ENCODE measurements at places on chromosomes 1 and 21.

DNA sequence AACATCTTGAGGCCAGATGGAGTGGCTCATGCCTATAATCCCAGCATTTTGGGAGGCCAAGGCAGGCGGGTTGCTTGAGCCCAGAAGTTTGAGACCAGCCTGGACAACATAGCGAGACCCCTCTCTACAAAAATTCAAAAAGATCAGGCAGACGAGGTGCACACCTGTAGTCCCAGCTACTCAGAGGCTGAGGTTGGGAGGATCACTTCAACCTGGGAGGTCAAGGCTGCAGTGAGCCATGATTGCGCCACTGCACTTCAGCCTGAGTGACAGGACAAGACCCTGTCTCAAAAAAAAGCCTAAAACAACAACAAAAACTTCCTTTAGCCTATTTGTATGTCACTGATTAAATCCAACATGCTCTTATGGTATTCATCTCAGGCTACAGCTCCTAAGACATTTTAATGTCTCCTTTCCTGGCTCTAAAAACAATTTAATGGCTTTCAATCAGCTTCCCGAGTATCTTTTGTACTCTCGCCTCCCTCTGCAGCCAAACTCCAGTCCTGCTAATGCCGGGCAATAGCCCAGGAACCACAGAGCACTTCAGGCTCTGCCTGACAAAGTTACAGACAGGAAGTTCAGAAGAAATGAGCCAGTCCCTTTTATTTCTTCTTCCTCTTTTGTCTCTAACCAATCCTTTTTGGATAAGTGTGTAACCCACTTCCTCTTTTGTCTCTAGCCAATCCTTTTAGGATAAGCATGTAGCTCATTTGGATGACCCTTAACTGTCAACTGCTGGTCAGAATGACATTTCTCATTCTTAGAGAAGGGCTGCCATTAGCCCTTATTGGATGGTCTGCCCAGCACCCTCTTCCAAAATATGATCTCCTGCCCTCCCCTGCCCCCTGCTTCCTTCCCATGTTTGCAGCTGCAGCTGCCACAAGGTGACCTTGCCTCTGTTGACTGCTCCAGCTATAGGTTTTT lies 6.6 kb upstream of the DOP1B start:
- DNase-seq, result no peak

DNA sequence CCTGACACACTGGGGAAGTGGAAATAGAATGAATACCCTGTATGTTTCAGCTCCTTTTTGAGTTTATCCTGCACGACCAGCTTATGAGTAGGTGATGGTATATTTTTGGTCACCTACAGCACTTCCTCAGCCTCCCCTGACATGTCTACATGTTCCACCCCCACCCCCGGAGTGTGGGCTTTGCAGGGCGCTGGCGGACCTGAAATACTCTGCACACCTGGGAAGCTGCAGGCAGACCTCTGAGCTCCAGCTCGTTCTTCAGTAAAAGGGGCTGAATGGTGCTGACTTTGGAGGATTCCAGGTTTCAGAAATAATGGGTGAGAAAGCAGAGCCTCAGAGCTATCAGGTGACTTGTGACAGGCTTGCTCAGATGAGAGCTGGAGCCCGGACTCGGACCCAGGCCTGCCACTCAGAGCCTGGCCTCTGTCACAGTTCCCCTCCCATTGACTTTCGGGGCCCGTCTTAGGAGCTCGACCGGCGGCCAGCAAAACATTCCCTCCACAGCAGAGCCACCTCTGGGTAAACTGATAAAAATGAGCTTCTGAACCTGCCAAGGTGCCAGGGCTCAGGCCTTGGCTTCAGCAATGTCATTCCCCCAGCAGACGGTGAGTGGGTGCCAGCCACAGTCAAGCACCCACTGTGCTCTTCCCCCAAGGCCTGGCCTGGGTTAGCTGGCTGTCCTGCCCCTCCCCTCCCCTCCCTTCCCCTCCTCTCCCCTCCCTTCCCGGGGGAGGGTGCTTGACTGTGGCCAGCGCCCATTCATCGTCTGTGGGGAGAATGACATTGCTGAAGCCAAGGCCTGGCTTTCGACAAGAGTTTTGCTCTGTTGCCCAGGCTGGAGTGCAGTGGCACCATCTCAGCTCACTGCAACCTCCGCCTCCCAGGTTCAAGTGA lies 30.1 kb downstream of the DOP1B start:
- no peak for DNase-seq

DNA sequence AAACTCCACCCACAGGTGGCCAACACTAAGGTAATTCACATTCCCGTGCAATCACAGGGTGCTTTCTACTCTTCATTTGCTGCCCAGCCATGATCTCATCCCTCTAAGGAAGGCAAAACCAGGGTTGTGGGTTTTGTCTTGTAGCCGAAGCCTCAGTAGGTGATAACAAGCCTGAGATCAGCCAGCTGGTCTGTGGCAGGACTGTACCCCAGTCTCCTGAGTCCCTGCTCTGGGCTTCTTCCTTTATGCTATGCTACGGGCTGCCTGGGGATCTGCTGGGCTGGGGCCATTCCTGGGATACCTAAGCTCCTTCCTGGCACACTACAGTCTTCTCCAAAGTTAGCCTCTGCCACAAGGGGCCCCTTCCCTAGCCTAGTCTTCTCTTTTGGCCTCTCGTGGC lies 9.8 kb downstream of the PPFIA4 start:
- no peak for DNase-seq

DNA sequence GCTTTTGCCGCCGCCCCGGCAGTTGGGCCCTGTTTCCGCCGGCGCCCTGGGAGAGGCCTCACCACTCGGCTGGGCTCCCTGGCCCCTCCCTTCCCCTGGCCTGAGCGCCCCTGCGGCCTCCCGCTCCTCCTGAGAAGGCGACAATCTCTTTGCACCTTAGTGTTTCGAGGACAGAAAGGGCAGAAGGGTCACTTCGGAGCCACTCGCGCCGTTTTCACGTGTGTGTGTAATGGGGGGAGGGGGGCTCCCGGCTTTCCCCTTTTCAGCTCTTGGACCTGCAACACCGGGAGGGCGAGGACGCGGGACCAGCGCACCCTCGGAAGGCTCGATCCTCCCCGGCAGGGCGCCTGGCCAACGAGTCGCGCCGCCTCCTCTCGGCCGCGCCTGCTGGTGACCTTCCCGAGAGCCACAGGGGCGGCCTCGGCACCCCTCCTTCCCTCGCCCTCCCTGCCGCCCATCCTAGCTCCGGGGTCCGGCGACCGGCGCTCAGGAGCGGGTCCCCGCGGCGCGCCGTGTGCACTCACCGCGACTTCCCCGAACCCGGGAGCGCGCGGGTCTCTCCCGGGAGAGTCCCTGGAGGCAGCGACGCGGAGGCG lies 432 bp upstream of the SIM2 start:
- peak; percentile 58 for DNase-seq

- no peak for DNase-seq
These were observed 37.0 kb upstream of the LRRC3 start for GRCh38 chr21:44418108-44418875.

GRCh38 chr1:29646161-29646775 lies 409.9 kb downstream of the PTPRU start:
- no peak for DNase-seq
